Central memory CD4-positive, alpha-beta T cell (primary cell): ENCODE measurements at places on chromosomes 12 and 14.

- no peak for DNase-seq
Measured at GRCh38 chr14:96373538-96373937, 10.2 kb downstream of the GSKIP start.

GRCh38 chr14:24954037-24954699, 95.8 kb downstream of the STXBP6 start:
- no peak for DNase-seq

DNA sequence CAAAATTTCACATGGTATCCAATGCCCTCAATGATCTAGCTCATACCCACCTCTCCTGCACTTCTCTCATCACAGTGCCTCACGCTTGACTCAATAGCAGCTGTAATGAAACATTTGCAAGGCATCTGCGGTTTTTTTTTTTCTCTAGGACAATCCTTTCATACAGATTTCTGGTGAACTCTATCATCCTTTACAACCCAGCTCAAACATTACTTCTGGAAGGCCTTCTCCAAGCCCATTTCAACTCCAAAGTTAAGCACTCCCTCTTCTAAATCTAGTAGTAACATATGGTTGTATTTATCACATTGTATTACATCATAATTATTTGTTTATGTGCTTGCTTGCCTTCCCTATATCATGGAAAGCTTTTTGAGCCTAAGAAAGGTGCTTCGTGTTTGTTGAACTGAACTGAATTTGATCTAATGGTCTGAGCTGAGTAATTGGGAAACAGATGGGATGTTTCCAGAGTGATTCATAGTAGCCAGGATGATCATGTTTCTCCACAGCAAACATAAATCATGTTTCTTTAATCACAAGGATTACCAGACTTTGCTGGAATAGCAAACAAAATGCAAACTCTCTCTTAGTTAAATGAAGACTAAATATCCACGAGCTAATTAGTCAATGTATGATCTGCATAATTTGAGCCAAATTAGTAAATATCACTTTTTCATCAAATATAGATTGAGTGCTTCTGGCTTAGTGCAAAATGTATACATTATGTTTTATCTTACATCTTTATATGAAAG, 14.3 kb downstream of the CFL2 start:
- DNase-seq, result no peak

DNA sequence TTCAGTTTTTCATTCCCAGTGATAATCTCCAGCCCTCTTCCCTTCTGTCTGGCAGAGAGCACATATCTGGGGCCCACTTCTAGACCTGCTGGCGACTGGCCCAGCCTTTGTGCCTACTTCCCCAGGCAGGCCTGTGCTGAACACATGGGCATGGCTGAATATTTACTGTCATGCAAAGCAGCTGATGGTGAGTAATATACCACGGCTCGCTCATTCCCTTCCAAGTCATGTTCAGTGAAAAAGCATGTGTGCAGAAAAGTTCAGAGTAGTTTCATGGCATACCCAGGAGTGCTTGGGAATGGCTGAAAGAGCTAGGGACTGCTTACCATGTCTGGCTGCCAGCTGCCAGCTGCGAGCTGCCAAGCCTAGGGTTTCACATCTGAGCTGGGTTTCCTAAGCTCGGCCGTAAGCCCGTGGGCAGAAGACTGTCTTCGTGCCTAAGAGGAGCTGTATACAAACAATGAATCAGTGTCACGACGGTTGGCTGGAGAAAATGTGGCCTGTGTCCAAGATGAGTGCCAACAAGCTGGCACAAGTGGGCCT, 179.9 kb upstream of the PELI2 start:
- no peak for DNase-seq

DNA sequence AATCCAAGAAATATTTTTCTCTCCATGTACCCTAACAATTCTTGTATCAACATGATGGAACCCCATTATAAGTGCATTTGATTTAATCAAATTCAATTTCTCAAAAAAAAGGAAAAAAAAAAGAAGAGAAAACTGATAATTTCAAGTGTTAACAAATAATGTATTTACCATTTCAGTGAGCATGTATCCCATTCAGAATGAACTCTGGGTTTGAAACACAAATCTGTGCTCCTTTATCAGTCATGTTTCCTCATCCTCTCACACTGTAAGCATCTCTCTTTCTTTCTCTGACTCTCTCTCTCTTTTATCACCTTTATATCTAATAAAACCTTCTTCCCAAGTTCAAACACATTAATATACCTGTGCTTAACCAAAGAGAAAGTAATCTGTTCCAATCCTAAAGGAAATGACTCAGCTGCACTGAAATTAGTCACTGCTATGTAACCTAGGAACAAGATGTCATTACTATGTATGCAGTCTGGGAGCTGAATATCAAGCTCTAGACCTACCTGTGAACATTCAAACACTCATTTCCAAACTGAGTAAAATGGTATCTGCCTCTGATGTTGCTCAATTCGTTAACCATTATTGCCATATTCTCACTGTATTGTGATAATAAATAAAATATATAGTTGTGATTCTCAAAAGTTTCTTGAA, 135.0 kb upstream of the LRIG3 start:
- DNase-seq, result no peak

DNA sequence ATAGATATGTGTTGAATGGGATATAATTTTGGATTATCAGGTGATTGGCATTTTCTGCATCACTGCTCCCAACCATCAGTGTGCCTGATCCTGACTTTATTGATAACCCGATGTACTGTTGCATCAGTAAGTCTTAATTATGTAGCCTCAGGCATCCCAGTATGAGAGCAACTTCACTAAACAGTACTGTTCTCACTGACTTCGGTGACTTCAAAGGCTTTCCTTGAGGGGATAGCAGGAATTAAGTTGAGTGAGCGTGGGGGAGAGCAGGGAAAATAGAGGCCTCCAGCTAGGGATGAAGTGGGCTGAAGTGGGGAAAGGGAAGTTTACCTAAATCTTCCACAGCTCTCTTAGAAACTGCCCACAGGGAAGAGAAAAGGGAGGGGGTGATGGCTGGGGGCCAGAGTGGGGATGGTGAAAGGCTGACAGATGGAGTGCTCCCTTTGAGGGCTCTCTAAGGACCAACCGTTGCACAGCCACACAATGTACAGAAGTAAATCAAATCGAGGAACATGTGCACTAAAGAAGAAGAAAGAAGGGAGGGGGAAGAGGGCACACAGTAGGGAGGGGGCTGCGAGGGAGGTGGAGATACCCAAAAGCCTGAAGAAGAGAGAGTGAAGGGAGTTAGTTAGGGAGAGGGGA, 10.7 kb upstream of the NEUROD4 start:
- no peak for DNase-seq

- peak; percentile 59 for DNase-seq
Measured at GRCh38 chr12:12334367-12335040, 15.5 kb downstream of the MANSC1 start.

DNA sequence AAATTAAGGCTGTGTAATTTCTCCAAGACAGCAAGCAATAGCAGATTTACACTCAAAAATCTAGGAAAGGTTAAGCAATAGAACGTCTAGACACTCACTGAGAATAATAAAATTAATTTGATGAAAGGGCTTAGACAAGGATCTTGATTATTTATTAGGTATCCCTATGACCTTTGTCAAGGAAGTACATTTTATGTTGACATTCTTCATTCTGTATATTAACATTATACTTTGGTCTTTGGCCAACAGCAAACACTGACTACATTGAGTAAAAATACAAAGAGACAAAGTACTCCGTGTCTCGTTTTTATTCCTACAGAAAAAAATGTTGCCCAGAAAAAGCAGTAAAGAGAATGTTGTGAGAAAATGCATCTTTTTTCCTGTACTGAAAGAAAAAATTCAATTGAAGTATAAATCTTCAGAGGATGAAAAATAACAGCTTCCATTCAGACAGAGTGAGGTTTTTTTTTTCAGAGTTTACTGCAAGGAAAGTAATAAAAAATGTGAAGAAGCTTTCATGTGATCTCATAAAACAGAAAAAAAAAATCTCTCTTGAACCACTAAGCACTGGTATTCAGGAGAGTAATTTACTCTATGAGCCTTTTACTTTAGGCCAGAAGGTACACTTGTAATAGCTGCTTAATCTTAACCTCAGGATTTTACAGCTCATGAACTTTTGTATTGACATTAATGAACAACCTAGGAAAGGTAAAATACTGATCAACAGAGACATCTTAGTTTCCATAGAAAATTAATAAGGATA, 605.0 kb downstream of the FSCB start:
- no peak for DNase-seq

DNA sequence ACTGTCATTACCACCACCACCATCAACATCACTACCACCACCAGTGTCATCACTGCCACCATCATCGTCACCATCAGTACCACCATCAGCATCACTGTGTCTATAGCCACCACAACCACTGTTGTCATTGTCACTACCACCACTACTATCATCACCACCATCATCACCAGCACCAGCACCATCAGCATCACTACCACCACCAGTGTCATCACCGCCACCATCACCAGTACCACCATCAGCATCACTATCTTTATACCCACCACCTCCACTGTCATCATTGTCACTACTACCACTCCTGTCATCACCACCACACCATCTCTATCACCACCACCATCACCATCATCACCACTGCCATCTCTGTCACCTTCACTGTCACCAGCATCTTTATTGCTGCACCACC, 60.6 kb downstream of the BEGAIN start:
- DNase-seq, result no peak
